CD4-positive, CD25-positive, alpha-beta regulatory T cell (primary cell): ENCODE measurements at places on chromosomes 13 and 19. TPM values are rescaled to one million over a fixed set of nuclear protein-coding genes. Genes with fewer than 3 reads are reported as not detected.
A peak's percentile ranks its signal among the peaks of the same experiment; 100 is the strongest.

The SOHLH2 gene
- total RNA-seq: not detected

The HS6ST3 gene
- not detected for total RNA-seq

The HCN2 gene
- 1.2 TPM for total RNA-seq

The ZNF625 gene
- 2.7 TPM for total RNA-seq

The ANGPTL8 gene
- not detected for total RNA-seq

The PEG3 gene
- 0.17 TPM for total RNA-seq

The ZIC2 gene
- total RNA-seq: not detected

- H3K4me3 ChIP-seq: no peak overlapping the region
- no peaks in the 10 kb centered on the region for H3K36me3 ChIP-seq
- H3K27me3 ChIP-seq: no peaks in the 10 kb centered on the region
- H3K4me1 ChIP-seq: peaks cover 22% of the 10 kb centered on the region
- H3K27ac ChIP-seq: no peak overlapping the region
- no peak for DNase-seq
Measured at GRCh38 chr19:58379246-58379645, 1.6 kb downstream of the ZNF837 start.

GRCh38 chr19:47417107-47417745 is 2.1 kb downstream of the MEIS3 start:
- H3K27me3 ChIP-seq: peaks cover 16% of the 10 kb centered on the region
- H3K27ac ChIP-seq: no peak overlapping the region
- peaks cover 30% of the 10 kb centered on the region for H3K4me1 ChIP-seq

DNA sequence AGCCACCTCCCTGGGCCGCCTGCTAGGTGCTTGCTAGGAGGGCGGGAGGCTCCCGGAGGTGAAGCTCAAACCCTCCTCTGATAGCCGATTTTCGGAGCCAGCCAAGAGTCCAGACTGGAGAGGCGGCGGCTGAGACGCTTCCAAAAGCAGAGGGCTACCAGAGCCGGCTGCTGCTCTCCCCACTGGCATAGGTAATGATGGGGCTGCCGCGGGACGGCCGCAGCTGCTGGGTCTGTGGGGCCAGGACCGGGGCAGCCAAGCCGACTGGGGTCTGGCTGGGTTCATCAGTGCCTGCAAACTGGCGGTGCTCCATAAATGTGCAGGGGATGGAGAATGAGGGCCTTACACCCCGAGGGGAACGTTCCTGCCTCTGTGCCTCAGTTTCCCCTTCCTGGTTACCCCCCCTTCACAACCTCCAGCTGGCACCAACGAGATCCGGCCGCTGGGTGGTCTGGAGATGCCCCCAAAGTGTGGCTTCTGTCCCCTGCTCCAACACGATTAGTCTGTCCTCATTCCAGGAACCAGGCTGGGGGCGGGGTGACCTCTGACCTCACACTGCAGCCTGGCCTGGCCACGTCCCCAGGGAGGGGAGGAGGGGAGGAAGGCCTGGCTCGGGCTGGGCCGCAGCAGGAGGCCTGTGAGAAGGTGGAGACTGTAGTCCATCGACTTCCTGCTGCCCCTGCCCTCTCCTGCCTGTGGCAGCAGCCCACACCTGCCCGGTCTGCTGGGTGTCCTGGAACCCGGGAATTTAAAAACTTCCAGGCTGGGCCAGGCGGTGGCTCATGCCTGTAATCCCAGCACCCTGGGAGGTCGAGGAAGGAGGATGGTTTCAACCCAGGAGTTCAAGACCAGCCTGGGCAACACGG is 3.8 kb upstream of the WDR18 start:
- H3K4me1 ChIP-seq: peaks cover 22% of the 10 kb centered on the region
- no peaks in the 10 kb centered on the region for H3K27me3 ChIP-seq
- H3K36me3 ChIP-seq: no peaks in the 10 kb centered on the region

DNA sequence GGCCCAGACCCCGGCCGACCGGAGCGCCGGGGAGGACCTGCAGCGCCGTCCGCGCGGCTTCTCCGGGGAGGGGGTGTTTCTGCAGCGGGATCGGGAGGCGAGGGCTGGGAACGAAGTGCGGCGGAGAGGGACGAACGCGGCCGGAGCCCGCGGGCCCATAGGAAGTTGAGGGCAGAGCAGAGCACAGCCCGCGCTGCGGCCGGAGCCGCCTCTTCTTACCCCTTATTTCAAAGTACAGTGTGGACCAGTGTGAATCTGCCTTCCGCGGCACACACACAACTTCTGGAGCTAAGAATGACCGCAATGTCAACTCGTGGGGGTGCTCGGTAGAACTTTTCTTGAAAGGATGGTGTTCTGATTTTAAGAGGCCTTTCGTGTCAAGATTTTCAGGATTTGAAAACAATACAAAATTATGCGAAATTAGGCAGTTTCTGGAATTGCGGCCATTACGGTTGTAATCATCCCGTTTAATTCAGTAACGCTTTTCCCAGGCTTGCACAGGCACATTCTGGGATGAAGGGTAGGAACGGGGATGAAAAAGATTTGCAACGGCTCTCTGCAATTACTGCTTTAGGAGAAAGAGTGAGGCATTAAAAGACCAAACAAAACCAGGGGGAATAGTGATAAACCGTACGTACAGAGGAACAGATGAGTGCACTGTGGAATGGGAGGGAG is 821 bp downstream of the TDRD3 start:
- H3K4me3 ChIP-seq: peak overlapping the region; percentile 94
- DNase-seq: peak; percentile 49
- H3K27ac ChIP-seq: peak overlapping the region; percentile 87
- H3K27me3 ChIP-seq: no peaks in the 10 kb centered on the region
- H3K36me3 ChIP-seq: no peaks in the 10 kb centered on the region

- no peaks in the 10 kb centered on the region for H3K4me1 ChIP-seq
- no peak overlapping the region for H3K4me3 ChIP-seq
- no peak overlapping the region for H3K27ac ChIP-seq
- no peaks in the 10 kb centered on the region for H3K36me3 ChIP-seq
- no peak for DNase-seq
Measured at GRCh38 chr19:51456541-51457290, 1.5 kb downstream of the SIGLEC8 start.

DNA sequence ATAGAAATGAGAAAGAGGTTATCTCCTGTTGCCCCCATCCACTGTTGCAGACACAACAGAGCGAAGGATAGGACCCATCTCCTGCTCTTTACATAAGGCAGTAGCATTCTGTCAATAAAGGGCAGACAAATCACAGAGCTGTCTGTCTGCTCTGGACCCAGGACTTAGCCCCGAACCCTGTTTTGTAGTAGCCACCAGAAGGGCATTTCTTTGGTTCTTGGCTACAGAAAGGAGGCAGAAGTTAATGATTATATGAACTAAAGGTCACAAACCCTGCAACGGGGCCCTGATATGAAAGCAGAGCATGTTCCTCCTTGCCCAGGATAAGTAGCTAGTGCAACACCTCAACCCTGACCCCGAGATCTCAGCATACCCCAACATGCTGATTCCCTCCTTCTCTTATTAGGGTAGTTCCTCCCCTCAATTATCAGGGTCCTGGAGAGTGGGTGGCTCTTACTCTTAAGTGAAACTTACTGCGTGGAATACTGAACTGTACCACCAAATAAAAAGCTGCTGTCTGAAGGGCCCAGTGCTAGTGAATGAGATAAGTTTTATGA is 680.4 kb upstream of the SPRY2 start:
- DNase-seq: no peak
- H3K27ac ChIP-seq: no peak overlapping the region
- no peak overlapping the region for H3K4me3 ChIP-seq

- H3K27me3 ChIP-seq: peaks cover 6% of the 10 kb centered on the region
- no peak for DNase-seq
- H3K4me3 ChIP-seq: no peak overlapping the region
- no peak overlapping the region for H3K27ac ChIP-seq
Measured at GRCh38 chr13:48110132-48110868, 15.4 kb upstream of the MED4 start.

GRCh38 chr13:113650275-113650674 is 7.7 kb downstream of the ATP4B start:
- H3K36me3 ChIP-seq: no peaks in the 10 kb centered on the region
- no peak overlapping the region for H3K27ac ChIP-seq
- no peak overlapping the region for H3K4me3 ChIP-seq

- no peaks in the 10 kb centered on the region for H3K4me1 ChIP-seq
- H3K27me3 ChIP-seq: no peaks in the 10 kb centered on the region
- no peak overlapping the region for H3K27ac ChIP-seq
- H3K4me3 ChIP-seq: no peak overlapping the region
Measured at GRCh38 chr13:49667773-49668172, 23.5 kb downstream of the EBPL start.

GRCh38 chr13:86000546-86000945 is 201.3 kb upstream of the SLITRK6 start:
- no peaks in the 10 kb centered on the region for H3K36me3 ChIP-seq
- H3K27ac ChIP-seq: no peak overlapping the region
- no peak overlapping the region for H3K4me3 ChIP-seq
- DNase-seq: no peak
- H3K27me3 ChIP-seq: no peaks in the 10 kb centered on the region

GRCh38 chr19:29800100-29800825 is 11.5 kb upstream of the CCNE1 start:
- H3K27me3 ChIP-seq: no peaks in the 10 kb centered on the region
- H3K27ac ChIP-seq: no peak overlapping the region

DNA sequence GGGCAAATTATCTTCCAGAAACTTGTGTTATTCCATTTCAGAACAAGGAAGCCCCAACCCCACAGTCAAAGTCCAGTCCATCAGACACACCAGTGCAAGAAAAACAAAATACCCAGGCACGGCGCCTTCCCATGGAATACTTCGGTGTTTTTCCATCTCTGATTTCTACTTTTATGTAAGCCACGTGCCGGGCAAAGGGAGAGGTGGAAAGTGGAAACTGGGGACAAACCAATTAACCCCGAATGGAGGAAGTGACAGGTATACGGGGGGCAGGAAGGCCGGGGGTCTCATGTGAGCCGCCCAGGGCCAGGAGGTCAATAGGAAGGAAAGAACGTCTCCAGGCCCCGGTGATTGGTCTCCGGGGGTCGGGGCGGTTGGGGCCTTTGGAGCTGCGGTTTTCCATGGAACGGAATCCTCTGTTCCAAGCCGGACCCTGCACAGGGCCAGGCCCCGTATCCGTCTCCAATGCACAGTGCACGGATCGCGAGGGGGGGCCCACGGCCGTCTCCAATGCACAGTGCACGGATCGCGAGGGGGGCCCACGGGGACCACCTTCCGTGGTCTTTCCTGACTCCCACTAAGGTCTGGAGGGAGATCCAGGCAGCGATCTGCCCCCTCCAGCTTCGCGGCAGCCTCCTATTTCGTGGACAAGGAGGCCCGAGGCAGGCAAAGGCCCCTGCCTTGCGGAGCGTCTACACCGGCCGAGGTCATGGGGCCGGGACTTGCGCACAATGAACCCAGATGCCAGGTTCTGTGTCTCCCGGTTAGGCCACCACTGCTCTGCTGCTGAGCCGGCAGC is 79.7 kb downstream of the GADD45B start:
- H3K4me1 ChIP-seq: peaks cover 12% of the 10 kb centered on the region
- DNase-seq: no peak
- no peaks in the 10 kb centered on the region for H3K36me3 ChIP-seq
- no peak overlapping the region for H3K4me3 ChIP-seq
- H3K27ac ChIP-seq: no peak overlapping the region

DNA sequence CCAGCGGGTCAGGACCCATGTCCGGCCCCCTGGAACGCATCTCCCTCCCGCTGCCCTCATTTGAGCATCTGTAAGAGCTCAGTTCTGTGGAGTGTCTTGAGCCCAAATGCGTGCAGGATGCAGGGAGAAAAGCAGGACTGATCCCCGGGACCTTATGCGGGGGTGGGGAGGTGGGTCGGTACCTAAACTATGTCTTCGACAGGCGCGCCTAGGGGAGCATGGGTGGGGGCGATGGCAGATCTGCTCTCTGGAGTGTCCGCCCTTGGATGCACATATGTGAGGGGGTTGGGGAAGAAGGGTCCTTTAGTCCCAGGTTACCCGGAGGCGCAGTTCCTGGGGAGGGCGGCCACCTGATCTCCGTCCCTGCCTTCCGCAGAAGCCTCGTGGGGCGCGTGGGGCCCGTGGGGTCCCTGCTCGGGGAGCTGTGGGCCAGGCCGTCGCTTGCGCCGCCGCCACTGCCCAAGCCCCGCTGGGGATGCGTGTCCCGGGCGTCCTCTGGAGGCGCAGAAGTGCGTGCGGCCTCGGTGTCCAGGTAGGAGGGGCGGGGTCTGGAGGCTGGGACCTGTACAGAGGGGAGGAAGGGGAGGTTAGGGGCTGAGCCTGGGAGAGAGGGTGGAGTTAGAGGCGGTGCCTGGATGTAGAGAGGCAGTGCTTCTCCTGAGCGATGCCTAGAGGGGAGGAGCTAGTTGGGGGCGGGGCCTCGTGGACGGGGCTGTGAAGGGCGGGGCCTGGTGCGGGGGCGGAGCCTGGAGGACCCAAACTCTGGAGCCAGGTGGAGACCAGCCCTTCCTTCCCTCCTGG is 2.9 kb downstream of the CILP2 start:
- H3K27me3 ChIP-seq: no peaks in the 10 kb centered on the region
- DNase-seq: peak; percentile 80
- H3K27ac ChIP-seq: no peak overlapping the region
- peaks cover 39% of the 10 kb centered on the region for H3K4me1 ChIP-seq
- H3K36me3 ChIP-seq: no peaks in the 10 kb centered on the region

DNA sequence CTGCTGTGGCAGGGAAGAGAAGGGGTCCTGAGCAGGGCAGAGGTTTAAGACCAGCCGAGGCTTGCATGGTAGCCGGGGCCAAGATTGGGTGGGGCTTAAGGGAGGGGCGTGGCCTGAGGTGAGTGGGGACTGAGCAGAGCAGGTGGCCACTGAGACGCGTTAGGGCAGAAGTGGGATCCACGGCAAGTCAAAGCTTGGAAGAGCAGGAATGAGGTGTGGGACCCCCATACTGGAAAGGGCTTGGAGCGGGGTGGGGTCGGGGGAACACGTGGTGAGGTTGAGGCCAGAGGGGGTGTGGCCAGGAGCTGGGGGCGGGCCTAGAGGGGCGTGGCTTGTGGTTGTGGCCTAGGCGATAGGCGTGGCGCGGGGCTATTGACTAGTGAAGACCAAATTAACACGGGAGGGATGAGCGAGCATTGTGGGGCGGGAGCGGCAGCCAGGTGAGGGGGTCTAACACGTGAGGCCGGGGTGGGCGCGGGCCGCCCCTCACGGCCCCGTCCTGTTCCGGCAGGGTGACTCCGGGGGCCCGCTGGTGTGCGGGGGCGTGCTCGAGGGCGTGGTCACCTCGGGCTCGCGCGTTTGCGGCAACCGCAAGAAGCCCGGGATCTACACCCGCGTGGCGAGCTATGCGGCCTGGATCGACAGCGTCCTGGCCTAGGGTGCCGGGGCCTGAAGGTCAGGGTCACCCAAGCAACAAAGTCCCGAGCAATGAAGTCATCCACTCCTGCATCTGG is 3.3 kb downstream of the CFD start:
- peaks cover 4% of the 10 kb centered on the region for H3K27me3 ChIP-seq
- no peak overlapping the region for H3K4me3 ChIP-seq
- peaks cover 30% of the 10 kb centered on the region for H3K4me1 ChIP-seq

GRCh38 chr13:31089649-31090048 is 72.1 kb downstream of the HSPH1 start:
- no peaks in the 10 kb centered on the region for H3K36me3 ChIP-seq
- H3K4me1 ChIP-seq: no peaks in the 10 kb centered on the region
- DNase-seq: no peak
